Hindlimb muscle (tissue), 1 donor: ENCODE measurements at places on chromosomes 12 and 14.
A peak's percentile ranks its signal among the peaks of the same experiment; 100 is the strongest.

DNA sequence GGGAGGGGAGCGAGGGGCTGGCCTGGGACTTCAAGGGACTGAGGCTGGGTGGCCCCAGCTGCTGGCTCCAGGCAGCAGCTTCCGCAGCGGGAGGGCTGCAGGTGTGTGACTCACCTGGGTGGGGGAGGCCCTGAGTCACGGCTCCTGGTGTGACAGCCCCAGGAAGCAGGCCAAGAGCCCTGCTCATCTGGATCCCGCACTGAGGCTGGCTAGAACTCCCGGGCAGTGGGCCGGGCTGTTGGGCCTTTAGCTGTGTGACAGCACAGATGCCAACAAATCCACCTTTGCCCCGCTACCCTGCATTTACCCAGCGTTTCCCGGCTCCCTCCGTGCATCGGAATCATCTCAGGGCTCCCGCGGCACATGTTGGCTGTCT, 180.0 kb upstream of the PRMT8 start:
- DNase-seq, result no peak

DNA sequence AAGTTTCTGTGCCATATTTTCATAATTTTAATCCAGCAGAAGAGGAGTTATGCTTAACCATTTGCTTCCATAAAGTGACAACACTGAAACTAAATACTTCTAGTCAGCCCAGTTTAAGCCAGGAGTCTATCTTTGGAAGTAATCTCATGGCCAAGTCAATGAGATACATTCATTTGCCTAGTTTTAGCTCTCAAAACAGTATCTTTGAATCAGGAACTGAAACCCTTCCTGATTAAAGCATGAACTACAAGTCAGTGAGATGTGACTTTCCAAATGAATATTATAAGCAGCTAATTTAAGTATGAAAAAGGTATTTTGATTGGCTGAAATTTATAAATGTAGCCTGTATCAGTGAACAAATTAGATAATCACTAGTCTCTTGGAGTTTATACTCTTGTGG, 491.5 kb downstream of the SLC6A15 start:
- DNase-seq, result no peak

GRCh38 chr14:66273261-66273832, 212.8 kb upstream of the CCDC196 start:
- no peak for DNase-seq

GRCh38 chr14:91751719-91752118, 19.8 kb upstream of the CATSPERB start:
- DNase-seq, result no peak

GRCh38 chr12:28958553-28959195, 190.4 kb upstream of the FAR2 start:
- no peak for DNase-seq

DNA sequence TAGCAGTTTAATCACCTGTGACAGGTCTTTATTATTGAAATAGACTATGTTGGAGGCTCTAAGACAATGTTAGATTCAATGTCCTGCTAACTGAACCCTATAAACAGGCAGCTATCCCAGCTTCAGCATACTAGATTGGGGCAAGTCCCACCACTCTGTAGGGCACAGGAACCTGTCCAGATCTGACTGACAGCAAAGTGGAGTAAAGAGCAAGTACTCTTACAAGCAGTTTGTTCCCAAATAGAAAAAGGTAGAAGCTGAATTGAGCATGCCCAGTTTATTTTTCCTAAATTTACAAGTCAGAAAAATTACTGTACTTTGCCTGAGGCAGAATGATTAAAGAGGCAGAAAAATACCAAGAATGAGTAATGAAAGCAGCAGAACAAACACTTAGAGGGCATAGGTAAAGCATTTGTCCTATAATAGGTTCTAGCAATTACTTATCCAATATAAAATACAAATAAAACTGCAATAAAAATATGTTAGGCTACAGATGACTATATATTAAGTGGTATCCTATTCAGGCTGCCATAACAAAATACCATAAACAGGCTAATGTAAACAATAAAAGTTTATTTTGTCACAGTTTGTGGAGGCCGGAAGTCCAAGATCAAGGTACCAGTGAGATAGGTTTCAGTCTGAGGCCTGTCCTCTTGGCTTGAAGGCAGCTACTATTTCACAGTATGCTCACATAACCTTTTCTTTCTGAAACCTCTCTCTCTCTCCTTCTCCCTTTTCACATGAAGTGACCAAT, 868.2 kb downstream of the C12orf50 start:
- DNase-seq, result no peak

DNA sequence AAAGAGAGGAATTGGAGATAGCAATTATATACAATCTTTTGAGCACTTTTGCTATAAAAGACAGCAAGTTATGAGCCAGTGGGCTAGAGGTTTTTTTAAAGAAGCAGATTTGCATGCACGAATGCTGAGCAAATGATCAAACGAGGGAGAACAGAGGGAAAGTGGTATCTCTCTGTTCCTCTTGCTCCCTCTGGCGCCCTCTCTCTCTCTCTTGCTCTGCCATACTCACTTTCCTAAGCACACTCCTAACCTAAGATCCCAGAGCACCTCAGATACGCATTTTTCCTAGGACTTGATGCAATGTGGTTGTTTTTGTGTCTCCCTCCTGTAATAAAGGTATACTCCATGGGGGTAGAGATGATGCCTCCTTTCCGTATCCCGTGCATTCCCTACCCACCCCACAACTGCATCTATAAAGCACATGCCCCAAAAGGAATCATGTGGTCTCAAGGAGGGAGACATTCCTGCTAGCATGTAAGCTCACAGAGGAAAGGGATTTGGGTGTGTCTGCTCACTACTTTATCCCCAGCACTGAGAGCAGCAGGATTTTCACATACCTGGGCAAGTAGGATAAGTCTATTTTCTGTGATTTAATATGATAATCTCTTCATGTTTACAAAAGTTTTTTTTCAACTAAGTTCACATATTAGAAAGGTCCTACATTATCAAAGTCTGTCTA, 270.2 kb downstream of the SSPN start:
- no peak for DNase-seq

DNA sequence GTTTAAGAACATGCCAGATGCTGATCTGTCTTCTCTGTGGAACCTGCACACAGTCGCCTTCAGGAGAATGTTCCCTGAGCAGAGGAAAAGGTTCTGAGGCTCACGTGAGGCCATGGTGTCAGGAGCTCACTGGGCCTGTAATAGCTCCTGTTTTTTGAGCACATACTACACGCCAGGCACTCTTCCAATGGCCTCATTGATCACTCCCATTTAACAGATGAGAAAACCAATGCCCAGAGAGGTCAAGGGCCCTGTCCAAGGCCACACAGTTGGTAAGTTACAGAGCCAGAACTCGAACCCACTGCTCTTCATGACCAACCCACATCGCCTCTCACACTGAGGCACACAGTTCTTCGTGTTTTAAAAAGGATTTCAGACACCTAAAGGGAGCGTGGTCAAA, 7.3 kb upstream of the HHIPL1 start:
- DNase-seq, result no peak

DNA sequence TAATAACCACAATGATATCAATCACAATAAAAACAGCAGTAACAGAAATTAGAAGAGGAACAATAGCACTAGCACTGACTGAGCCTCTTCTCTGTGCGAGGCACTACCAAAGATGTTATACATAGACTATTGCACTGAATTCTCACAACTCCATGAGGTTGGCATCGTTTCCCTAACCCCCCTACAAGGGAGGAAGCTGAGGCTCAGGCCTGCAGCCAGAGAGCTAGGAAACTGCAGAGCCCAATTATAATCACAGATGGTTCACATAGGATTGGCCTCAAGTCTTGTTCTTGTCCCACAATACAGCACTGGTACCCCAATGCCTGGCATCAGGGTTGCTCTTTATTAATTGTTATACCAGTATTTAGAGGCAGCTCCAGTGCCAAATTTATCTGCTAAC, 278.0 kb downstream of the CEP128 start:
- DNase-seq, result no peak

GRCh38 chr14:69749956-69750355, 17.0 kb upstream of the SRSF5 start:
- DNase-seq, result no peak

GRCh38 chr12:67355428-67356379, 86.5 kb downstream of the CAND1 start:
- DNase-seq, result peak; percentile 50

GRCh38 chr14:96906434-96906833, 109.3 kb downstream of the VRK1 start:
- no peak for DNase-seq

DNA sequence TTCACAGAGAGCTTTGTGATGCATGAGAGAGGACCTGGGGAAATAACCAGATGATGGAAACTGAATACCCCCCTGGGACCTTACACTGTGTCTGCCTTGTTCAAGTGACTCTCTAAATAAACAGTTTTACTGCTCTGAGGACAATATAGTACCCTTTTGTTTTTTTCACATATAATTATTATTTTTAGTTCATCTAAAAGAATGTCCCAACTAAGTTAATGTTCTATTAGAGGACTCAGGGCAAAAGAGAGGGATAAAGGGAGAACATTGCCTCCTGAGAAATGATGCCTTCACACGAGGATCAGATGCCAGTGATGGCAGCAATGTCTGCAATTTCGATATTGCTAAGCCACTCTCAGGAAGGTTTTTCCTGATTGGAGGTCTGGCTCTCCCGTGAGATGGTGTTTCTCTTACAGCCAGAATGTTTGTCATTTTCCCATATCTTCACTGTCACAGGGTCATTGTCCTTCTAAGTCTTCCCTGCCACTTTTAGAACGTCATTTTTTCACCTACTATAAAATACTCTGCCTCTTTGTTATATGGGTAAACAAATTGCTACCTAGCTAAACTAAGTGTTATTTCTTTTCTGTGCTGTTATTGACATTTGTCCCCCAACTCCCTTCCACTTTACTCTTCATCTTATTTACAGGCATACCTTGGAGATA, 201.6 kb downstream of the RAD51B start:
- DNase-seq, result no peak

DNA sequence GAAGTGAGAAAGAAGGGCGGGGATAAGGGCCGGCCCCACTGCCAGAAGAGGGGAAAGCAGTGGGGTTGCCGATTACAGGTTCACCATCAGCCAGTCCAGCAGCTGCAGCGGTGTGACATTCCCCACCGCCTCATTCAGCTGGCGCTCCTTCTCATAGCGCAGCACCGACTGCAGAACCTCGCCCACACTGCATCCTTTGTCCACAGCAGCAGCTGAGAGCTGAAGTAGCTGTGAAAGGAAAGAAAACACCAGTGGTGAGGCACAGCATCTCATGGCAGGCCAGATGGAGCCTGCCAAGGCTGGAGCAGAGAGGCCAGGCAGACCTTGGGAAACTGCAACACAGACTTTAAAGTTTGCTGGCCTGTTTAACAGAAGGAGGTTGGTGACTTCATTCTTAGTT, 33.2 kb downstream of the AKAP3 start:
- DNase-seq, result no peak

- DNase-seq, result peak; percentile 82
Observed at GRCh38 chr14:102096569-102097188, 9.8 kb upstream of the HSP90AA1 start.

- no peak for DNase-seq
Observed at GRCh38 chr12:24889411-24889810, 59.5 kb downstream of the BCAT1 start.

GRCh38 chr12:109446-109845, 42.9 kb downstream of the IQSEC3 start:
- no peak for DNase-seq

DNA sequence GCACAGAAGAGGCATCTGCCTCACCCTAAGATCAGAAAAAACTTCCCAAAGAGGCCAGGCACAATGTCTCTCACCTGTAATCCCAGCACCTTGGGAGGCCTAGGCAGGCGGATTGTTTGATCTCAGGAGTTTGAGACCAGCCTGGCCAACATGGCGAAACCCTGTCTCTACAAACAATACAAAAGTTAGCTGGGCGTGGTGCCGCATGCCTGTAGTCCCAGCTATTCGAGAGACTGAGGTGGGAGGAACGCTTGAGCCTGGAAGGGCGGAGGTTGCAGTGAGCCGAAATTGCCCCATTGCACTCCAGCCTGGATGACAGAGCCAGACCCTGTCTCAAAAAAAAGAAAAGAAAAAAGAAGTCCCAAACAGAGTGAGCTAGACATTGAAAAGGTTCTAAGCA, 4.5 kb downstream of the ZBTB1 start:
- DNase-seq, result no peak

GRCh38 chr14:56744016-56744415, 66.3 kb downstream of the OTX2 start:
- DNase-seq, result no peak

DNA sequence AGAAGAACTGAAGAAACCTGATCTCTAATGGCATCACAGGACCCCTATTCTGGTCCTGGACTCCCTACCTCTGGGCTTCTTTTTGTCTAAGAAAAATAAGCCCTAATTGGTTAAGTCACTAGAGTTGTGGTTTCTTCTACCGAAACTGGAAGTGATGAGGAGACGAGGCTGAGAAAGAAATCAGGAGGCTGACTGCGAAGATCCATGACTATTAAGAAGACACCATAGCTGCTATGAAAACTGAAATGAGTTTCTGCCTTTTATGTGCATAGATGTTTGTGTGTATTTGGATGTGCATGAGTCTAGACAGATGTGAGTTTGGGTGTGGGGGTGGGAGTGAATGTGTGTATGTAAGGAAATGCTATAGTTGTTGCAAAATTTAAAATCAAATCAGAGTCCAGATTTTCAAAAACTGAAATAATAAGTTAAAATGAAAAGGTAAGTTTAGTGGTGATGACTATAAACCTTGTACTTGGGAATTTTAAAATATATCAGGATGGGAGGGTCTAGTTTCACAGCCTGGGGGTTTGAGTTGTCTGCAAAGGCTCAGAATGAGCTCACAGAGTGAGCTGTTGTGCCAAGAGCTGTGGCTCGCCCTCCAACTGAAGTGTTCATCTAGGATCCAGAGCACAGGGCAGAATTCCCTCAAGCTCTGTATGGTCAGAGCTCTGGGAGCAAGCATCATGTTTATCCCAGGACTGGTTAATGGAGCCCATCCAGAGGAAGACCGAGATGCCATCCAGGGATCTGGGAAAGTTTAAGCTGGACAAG, 94.9 kb downstream of the VCPKMT start:
- no peak for DNase-seq

- no peak for DNase-seq
Observed at GRCh38 chr12:131699434-131699833, 11.5 kb upstream of the SFSWAP start.

GRCh38 chr14:67744046-67744445, 42.4 kb downstream of the RDH12 start:
- no peak for DNase-seq

DNA sequence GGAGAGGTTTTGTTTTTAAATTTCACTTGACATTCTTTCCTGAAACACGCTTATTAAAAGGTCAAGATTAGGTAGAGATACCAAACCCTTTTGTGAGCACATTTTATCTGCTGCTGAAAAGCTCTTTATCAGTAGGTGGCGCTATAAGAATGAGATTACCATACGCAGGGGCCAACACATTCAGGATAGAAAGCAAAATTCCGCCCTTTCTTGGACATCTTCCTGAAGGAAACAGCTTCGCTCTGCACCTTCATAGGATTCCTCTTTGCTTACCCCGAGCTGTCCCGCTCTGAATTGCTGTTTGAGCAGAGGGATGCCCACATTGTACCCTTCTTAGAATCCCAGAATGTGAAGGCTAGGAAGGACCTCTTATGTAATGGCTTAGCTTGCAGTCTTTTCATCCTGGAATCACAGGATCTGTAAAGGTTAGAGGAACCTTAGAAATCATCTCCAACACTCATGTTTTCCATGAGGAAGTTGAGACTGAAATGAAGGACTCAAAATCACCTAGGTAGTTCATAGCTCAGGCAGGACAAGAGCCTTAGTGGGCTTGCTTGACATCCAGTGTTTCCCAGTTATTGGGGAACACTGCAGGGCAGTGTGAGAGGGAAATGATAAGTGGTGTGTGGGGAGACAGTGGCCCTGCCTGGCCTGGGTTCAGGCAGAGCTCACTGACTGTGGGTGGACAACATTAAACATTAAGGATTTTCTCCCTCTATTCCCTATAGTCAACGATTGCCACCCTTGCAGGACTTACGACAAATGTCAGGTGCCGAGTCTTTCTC, 38.7 kb upstream of the CRY1 start:
- peak; percentile 69 for DNase-seq
